Activated T-cell treated with anti-CD3 and anti-CD28 coated beads for 48 hours (primary cell): ENCODE measurements at places on chromosomes 5 and 9.

GRCh38 chr5:7991125-7991821, 122.3 kb downstream of the MTRR start:
- no peak for DNase-seq

- DNase-seq = no peak
These were observed 31.1 kb downstream of the PTTG1 start for GRCh38 chr5:160452795-160453194.

GRCh38 chr5:111643499-111643898, 113.5 kb downstream of the NREP start:
- DNase-seq = no peak

- no peak for DNase-seq
These were observed 448.4 kb downstream of the PSAT1 start for GRCh38 chr9:78745331-78745730.

DNA sequence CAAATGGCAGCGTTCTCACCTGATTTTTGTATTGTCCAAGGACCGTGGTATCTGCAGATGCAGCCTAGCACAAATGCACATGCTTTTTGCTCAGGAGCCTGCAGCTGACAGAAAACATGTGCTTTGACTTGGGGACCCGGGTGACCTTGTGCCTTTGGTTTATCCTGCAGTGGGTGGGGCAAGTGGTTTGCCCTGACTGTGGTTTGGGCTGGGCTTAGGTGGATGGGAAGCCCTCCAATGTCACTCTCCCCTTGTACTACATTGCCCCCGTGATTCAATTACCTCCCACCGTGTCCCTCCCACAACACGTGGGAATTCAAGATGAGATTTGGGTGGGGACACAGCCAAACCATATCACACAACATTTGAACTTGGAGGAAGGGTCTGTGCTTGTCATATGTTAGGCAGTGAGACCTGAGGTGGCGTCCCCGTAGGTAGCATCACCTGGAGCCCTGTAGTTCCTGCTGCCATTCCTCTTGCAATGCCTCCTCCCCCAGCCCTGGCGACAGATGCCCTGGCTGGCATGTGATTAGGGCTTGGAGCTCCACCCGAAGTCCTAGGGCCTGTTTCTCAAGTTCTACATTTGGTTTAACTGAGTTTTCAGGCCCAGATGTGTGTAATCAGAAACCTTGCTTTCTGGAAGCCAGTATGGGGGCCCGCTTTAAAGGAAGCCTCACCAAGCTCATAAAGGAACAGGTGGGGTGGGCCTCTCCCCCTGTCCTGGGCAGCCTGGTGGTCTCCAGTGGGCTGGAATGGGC, 2.1 kb downstream of the ANKRD33B start:
- DNase-seq = no peak

DNA sequence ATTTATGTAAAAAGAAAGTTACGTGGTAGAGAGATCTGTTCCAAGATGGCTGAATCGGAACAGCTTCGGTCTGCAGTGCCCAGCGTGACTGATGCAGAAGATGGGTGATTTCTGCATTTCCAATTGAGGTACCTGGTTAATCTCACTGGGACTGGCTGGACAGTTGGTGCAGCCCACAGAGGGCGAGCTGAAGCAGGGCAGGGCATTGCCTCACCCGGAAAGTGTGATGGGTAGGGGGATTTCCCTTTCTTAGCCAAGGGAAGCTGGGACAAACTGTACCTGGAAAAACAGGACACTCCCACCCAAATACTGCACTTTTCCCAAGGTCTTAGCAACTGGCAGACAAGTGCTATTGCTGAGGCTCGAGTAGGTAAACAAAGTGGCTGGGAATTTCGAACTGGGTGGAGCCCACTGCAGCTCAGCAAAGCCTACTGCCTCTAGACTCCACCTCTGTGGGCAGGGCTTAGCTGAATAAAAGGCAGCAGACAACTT, 13.1 kb upstream of the HSD17B4 start:
- DNase-seq = no peak

DNA sequence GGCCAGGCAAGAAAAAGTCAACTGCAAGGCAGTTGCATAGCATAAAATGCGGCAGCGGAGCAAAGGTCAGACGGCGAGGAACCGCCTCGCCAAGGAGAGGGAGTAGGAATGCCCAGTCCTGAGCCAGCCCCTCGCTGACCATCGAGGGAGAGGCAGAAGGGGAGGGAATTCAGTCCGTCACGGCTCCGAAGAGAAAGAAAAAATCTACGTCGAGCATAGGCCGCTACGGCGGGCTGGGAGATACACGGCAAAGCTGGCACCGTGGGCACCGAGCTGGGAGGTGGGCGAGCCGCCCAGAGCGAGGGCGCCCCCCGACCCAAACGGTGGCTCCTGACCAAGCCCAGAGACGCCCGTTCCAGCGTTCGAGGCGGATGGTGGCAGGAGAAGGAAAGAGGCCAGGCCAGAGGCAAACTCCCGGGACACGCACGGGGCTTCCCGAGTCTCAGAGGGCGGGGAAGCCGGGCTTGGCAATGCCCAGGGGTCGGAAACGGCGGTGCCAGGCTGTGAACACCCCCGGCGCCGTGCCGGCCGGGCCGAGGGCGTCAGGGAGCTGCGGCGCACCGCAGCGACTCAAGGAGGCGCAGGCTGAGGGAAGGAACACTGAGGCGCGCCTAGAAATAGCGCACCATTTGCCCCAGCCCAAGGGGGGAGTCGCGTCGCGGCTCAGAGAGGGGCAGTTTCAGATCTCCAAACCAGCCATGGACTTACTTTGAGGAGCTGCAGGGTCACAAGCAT, 518 bp downstream of the SPRY4 start:
- DNase-seq = no peak

GRCh38 chr5:965604-966344, 42.8 kb upstream of the NKD2 start:
- DNase-seq = no peak

GRCh38 chr5:178113141-178113787, at the start of gene N4BP3:
N4BP3 (plus strand) TSS chr5:178113532; CDS start chr5:178119584, 6,052 bp downstream.
- DNase-seq = peak; percentile 84
